ENCODE measurements at places on chromosomes 16 and 17.
A peak's percentile ranks its signal among the peaks of the same experiment; 100 is the strongest.

- H3K36me3 ChIP-seq: peaks cover 17% of the 10 kb centered on the region
- H3K4me3 ChIP-seq: no peak overlapping the region
- no peak for DNase-seq
- H3K27me3 ChIP-seq: no peaks in the 10 kb centered on the region
These were observed 17.4 kb downstream of the IST1 start for GRCh38 chr16:71912534-71913275.

DNA sequence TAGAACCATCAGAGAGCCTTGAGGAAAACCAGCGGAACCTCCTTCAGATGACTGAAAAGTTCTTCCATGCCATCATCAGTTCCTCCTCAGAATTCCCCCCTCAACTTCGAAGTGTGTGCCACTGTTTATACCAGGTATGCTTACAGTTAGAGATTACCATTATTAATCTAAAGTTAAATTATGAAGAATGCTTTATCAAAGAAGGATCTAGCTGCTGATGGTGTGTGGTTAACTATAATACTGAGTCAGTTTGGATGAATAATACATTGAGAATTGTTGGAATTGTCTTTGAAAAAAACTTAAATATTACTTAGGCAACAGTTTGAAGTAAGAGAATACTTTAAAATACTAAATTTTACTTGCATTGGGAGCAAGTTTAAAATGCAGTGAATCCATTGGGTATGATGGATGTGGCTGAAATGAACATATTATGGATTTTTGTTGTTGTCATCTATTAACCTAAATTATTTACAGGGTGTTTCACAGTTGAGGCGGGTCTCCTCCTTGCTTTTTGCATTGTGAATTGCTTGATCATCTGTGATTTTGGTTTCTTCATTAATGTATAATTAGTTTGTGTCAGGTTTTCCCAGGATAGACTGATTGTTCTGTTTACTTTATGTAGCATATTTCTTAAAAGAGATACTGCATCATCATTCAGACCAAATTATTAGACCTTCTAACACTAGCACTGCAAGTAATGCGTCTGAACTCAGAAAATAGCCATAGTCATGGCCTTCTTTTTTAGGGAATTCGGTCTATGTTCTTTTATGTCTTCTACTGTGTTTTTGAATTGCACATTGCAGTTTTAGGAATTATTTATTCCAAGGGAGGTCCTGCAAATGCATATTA, 47.8 kb downstream of the OMG start:
- no peaks in the 10 kb centered on the region for H3K27me3 ChIP-seq
- H3K4me3 ChIP-seq: no peak overlapping the region
- peak overlapping the region; percentile 79 for H3K27ac ChIP-seq
- no peaks in the 10 kb centered on the region for H3K4me1 ChIP-seq
- H3K36me3 ChIP-seq: peaks cover 8% of the 10 kb centered on the region
- peak; percentile 42 for DNase-seq

DNA sequence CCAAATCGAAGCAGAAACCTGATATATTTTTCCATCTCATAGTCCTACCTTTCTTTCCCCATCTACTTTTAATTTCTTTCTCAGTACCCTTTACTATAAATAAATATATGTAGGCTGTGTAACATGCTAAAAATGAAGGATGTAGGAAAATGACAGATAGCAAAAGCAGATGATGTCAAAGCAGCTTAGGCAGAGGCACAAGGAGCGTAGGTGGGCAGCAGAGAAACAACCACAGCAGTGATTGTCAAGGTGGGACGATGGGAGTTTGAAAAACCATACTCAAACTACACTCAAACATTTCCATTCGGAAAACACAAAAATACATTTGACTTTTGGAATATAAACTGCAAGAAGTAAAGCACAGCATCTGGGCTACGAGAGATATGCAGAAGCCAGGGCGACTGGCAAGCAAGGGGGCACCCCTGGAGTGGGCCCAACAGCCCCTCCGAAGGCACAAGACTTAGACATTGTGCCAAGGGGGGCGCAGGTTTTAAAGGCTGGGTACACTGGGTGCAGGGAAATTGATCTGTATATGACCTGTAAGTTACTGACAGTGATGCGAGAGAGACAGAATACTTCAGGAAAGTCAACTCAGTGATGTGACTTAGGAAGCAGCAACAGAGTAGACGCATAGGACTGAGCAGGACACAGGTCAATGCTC, 31.1 kb downstream of the SNN start:
- H3K36me3 ChIP-seq: peaks cover 42% of the 10 kb centered on the region
- H3K27ac ChIP-seq: no peak overlapping the region
- no peak for DNase-seq
- no peaks in the 10 kb centered on the region for H3K27me3 ChIP-seq
- no peak overlapping the region for H3K4me3 ChIP-seq

DNA sequence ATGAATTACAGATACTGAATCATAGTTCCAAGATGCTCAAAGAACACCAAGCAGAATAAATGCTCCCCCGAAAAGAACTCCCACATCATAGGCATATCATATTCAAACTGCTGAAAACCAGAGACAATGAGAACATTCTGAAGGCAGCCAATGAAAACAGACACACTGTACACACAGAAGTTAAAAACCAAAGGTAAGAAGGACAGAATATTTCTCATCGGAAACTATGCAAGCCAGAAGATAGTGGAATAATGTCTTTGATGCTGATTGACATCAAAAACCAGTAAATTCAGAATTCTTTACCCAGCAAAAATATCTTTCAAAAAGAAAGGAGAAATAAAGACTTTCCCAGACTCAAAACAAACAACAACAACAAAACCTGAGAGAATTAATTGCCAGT, 73.8 kb upstream of the IRX5 start:
- no peaks in the 10 kb centered on the region for H3K36me3 ChIP-seq

GRCh38 chr17:42774066-42774745, 957 bp downstream of the VPS25 start:
- H3K27ac ChIP-seq: peak overlapping the region; percentile 97
- DNase-seq: no peak
- H3K4me1 ChIP-seq: peaks cover 10% of the 10 kb centered on the region
- peak overlapping the region; percentile 97 for H3K4me3 ChIP-seq
- H3K36me3 ChIP-seq: peaks cover 42% of the 10 kb centered on the region

GRCh38 chr17:79217473-79218135, 143.0 kb downstream of the ENGASE start:
- no peak overlapping the region for H3K27ac ChIP-seq
- H3K4me1 ChIP-seq: no peaks in the 10 kb centered on the region
- peaks cover 87% of the 10 kb centered on the region for H3K27me3 ChIP-seq
- no peaks in the 10 kb centered on the region for H3K36me3 ChIP-seq

- no peaks in the 10 kb centered on the region for H3K36me3 ChIP-seq
- H3K27me3 ChIP-seq: no peaks in the 10 kb centered on the region
- no peak overlapping the region for H3K27ac ChIP-seq
- no peak for DNase-seq
- H3K4me1 ChIP-seq: peaks cover 6% of the 10 kb centered on the region
These were observed 19.3 kb upstream of the ERN1 start for GRCh38 chr17:64149196-64149595.

GRCh38 chr17:62705778-62706597, 78.5 kb downstream of the MRC2 start:
- H3K4me3 ChIP-seq: no peak overlapping the region
- H3K27ac ChIP-seq: peak overlapping the region; percentile 33
- H3K4me1 ChIP-seq: peaks cover 22% of the 10 kb centered on the region
- peak; percentile 17 for DNase-seq

DNA sequence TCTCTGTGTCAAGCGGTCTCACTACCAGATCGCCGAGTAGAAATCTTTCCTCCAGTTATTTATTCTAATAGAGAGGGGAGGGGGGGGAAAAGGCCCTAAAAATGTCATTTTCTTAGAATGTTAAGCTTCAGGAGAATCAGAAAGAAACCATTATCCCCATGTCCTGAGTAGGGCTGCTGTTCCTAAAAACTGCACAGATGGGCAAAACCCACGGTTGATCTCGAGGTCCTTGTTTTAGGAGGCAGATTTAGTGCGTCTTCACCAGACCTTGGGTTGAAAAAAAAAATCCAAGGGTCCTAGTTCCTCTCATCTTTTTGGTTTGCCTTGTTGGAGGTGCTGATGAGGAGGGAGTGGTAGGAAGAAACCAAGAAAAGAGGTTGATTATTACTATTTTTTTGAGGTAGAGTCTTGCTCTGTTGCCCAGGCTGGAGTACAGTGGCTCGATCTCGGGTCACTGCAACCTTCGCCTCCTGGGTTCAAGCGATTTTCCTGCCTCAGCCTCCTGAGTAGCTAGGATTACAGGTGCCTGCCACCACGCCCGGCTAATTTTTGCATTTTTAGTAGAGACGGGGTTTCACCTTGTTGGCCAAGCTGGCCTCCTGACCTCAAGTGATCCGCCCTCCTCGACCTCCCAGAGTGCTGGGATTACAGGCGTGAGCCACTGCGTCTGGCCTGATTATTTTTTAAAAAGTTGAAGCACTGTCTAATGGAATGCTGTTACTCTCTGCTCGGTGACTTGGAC, 1.4 kb downstream of the CBFB start:
- peaks cover 5% of the 10 kb centered on the region for H3K4me1 ChIP-seq
- peaks cover 4% of the 10 kb centered on the region for H3K36me3 ChIP-seq
- DNase-seq: no peak
- H3K4me3 ChIP-seq: peak overlapping the region; percentile 88

DNA sequence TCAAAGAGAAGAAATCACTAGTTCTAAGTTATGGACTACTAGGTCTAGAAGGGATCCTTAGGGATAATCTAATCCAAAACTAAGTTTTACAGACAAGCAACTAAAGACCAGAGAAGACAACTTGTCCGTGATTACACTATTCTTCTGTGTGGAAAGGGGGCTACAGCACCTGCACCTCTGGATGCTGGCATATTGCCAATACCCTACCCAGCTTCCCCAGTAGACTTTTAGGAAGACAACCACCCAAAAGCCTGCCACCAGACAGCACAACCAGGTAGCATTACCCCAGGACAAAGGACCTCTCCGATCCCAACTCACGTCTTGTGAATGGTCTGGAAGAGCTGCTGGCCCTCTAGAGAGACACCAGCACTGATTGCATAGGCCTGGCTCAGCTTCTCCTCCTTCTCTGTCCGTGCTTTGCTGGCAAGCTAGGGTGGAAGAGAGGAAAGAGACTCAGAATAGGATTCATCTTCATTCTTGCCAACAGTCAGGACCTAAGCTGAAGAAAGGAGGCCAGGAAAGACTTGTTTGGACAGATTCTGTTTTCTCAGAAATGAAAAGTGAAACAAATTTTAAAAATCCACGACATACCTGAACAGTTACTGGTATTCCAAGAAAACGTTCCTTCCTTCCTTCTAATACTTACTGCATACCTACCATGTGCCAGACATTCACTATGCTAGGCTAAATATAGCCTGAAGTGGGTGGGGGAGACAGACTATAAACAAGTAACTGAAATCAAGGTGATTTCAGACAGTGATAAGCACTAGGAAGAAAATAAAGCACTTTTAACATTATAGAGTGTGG, 25.3 kb upstream of the TMEM101 start:
- DNase-seq: peak; percentile 51
- H3K36me3 ChIP-seq: peaks cover 27% of the 10 kb centered on the region
- H3K27ac ChIP-seq: no peak overlapping the region
- H3K27me3 ChIP-seq: no peaks in the 10 kb centered on the region
- peaks cover 4% of the 10 kb centered on the region for H3K4me1 ChIP-seq
- H3K4me3 ChIP-seq: no peak overlapping the region

- no peaks in the 10 kb centered on the region for H3K27me3 ChIP-seq
- DNase-seq: peak; percentile 30
- no peaks in the 10 kb centered on the region for H3K36me3 ChIP-seq
- H3K27ac ChIP-seq: no peak overlapping the region
- H3K4me3 ChIP-seq: peak overlapping the region; percentile 89
- peaks cover 16% of the 10 kb centered on the region for H3K4me1 ChIP-seq
These were observed 490 bp downstream of the GID4 start for GRCh38 chr17:18039535-18040260.

- peaks cover 2% of the 10 kb centered on the region for H3K4me1 ChIP-seq
- H3K27ac ChIP-seq: no peak overlapping the region
- no peaks in the 10 kb centered on the region for H3K27me3 ChIP-seq
- peaks cover 3% of the 10 kb centered on the region for H3K36me3 ChIP-seq
These were observed 24.2 kb downstream of the MAP3K3 start for GRCh38 chr17:63646488-63646806.

DNA sequence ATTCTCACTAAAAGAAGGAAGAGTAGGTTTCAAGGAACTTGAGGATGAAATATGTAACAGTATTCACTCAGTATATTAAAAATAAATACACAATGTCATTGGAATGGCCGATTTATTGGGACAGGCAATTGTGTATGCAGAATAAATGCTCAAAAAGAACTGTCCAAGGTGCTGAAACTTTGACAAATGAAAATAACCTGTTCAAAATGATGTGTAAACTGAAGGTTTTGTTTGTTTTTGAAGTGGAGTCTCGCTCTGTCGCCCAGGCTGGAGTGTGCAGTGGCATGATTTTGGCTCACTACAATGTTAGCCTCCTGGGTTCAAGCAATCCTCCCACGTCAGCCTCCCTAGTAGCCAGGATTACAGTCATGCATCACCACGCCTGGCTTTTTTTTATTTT, 318.7 kb upstream of the RBFOX1 start:
- no peak for DNase-seq
- H3K4me3 ChIP-seq: no peak overlapping the region
- no peaks in the 10 kb centered on the region for H3K4me1 ChIP-seq
- no peaks in the 10 kb centered on the region for H3K27me3 ChIP-seq

DNA sequence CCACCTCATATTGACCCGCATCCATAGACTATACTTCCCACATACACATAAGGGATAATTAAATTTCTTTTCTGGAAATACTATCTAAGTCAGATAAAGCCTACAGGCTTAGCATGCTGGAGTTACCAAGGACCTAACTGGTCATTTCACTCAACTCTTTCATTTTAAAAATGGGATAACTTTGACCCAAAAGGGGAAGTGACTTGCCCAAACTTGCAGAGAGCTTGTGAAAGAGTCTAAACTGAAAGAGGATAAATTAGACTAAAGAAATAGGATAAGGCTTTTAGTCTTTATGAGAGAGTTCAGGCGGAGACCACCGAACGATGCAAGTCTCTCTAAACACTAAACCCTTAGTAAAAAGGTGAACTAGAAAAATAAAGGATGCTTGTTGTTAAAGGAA, 3.9 kb upstream of the KRT33A start:
- no peak overlapping the region for H3K4me3 ChIP-seq
- no peaks in the 10 kb centered on the region for H3K27me3 ChIP-seq
- no peak for DNase-seq
- no peaks in the 10 kb centered on the region for H3K36me3 ChIP-seq
- no peak overlapping the region for H3K27ac ChIP-seq

DNA sequence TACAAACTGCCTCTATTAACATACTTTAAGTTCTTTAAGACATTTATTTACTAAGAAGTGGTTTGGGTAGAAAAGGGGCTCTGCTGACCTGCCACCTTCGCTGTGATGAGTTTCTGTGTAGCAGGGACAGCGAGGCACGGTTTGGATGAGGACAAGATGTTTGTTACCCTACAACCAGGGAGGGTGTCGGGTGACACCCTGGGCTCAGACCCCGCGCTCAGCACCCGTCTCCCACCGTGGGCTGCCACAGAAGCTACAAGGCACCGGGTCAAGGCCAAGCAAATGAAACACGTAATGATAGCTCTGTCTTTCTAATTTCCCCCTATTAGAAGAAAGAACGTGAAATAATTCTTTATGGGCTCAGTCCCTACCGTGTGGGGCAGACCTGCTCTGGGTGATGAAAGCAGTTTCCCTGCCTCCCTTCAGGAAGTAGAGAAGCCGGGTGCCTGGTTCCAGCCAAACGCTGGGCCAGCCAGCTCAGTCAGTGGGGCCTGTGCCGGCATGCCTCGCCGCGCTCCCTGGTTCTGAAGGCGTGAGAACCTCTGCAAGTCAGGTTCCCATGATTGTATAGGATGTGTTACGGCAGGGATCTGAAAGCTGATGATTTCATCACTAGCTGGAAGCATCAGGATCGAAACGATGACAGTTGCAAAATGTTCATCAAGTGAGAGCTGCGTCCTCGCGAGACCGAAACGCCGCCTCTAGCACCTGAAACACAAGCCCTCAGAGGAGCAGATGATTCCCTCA, 3.9 kb downstream of the ZNF750 start:
- H3K36me3 ChIP-seq: no peaks in the 10 kb centered on the region
- no peak for DNase-seq
- no peaks in the 10 kb centered on the region for H3K27me3 ChIP-seq
- no peak overlapping the region for H3K27ac ChIP-seq
- H3K4me1 ChIP-seq: peaks cover 5% of the 10 kb centered on the region

Data from mesenchymal stem cell (in vitro differentiated cells and primary cell).